Left kidney (tissue), 8 donors: ENCODE measurements at places on chromosomes 12 and 14. TPM values are rescaled to one million over a fixed set of nuclear protein-coding genes. Genes with fewer than 3 reads are reported as not detected.

Gene SLC25A21
- 4.4 TPM for polyA plus RNA-seq

Gene RNASE7
- 0.55 TPM for polyA plus RNA-seq

Gene MMAB
- 35.2 TPM for polyA plus RNA-seq

Gene TMTC1
- 26.2 TPM for polyA plus RNA-seq

Gene MGST1
- 29.8 TPM for polyA plus RNA-seq
